ENCODE measurements at places on chromosomes 4 and X.

DNA sequence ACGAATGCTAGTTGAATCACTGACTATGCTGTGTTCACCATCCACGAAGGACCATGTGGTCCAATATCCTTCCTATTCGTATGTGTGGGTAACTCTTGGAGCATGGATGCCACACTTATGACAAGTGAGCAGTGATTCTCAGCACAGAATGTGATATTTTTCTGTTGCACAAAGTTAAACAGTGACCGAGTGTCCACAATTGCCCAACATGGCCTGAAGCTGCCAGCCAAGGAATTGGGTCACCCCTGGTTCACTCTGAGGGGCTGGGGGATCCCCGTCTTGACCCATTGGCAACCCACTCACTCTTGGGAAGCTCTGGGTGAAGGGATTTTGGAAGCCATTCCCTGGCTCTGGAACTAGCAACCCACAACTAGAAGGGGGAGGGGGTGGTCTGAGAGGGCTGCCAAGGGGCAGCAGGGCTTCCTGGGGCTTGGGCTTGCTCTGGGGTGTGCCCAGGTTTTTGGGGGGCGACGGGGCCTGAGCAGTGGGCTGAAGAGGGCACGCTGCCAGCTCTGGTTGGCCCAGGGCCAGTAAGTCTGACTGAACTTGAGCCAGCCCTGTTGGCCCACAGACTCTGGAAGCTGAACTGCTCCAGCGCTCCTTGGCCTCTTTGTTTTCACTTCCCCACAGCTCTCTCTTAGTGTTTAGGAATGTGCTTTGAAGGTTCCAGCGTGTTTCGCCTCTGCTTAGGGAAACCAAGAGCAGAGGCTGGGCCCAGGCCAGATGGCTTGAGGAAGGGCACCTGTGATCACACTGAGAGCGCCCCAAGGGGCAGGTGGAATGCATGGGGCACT lies 43.1 kb upstream of the BCOR start:
- DNase-seq = no peak

DNA sequence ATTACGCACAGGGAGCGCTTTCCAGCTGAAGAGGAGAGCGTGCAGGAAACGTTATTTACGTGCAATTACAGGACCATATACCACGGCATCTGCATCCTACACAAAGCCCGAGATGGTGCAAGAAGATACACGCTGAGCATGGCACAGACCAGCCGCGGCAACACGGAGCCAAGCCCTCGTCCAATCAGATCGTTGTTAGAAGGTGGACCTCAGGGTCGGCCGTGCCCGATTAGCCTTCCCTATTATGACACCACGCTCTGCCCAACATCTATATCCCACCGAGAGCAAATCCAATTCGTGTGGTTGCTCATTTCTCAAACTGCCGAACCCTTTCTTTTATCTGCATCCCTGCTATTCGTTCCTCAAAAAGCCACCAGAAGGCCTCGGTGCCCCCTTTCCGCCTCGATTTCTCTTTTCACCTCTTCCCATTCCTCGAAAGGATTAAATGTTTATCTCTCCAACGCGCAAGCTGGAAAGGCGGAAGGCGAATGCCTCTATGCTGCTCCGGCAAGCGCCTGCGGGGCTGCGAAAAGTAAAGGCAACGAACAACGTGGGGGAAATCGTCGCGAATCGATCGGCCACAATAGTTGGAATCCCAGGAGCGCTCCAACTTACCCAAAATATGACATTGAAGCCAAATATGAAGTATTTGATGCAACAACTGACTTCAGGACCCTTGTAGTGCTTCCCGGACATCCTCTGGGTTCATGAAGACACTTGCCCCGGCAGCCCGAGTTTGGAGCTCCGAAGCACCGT lies 702 bp downstream of the TSPAN5 start:
- peak; percentile 72 for DNase-seq

DNA sequence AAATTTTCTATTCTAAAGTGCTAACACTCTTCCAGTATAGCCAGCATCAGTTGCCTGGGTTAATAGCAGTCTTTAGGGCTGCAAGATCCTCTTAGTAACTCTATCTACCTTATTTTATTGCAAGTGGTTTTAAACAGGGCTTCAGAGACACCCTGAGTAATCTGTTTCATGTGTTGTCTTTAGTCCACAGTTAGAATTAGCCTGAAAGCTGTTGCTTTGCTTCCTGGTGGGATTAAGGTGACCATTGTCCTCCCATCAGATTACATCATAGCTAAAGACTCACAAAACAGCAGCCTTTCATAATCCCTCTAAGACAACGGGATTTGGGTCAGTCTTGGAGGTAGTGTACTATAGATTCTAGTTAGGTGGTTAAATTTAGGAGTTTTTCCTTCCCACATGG lies 7.5 kb downstream of the UCHL1 start:
- no peak for DNase-seq

GRCh38 chrX:50698944-50699343 lies 115.0 kb downstream of the SHROOM4 start:
- DNase-seq = no peak

Data from KBM-7 (cell line).